ENCODE measurements at places on chromosomes 11 and 22. TPM values are rescaled to one million over a fixed set of nuclear protein-coding genes. Genes with fewer than 3 reads are reported as not detected.

The CYP2D6 gene
- total RNA-seq, result 9.6 TPM

- no peak overlapping the region for H3K4me3 ChIP-seq
- H3K36me3 ChIP-seq, result no peaks in the 10 kb centered on the region
- H3K27me3 ChIP-seq, result no peaks in the 10 kb centered on the region
Observed at GRCh38 chr22:21921184-21921721, 31.4 kb downstream of the PPM1F start.

The POTEH gene
- total RNA-seq, result not detected

DNA sequence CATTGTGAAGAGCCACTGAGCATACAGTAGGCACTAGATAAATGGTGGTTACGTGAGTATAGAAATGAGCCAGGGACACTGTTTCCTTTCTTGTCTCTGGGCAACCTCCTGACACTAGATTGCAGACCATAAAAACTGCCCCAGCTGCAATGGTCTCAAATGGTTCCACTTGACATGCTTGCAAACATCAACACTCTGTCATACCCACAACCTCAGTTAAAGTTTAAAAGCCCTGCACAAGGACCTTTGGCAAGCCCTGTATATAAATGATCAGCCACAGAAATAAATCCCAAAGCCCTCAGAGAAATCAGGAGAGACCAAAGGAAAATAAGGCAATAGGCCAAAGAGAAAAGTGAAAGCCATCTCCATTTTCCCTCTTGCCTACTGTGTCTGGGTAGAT, 20.7 kb downstream of the PLEKHA7 start:
- H3K27me3 ChIP-seq, result no peaks in the 10 kb centered on the region
- H3K27ac ChIP-seq, result no peak overlapping the region
- no peaks in the 10 kb centered on the region for H3K4me1 ChIP-seq
- no peaks in the 10 kb centered on the region for H3K36me3 ChIP-seq

Measured in naive thymus-derived CD8-positive, alpha-beta T cell (primary cell).